ENCODE measurements at places on chromosomes 5 and 9.

DNA sequence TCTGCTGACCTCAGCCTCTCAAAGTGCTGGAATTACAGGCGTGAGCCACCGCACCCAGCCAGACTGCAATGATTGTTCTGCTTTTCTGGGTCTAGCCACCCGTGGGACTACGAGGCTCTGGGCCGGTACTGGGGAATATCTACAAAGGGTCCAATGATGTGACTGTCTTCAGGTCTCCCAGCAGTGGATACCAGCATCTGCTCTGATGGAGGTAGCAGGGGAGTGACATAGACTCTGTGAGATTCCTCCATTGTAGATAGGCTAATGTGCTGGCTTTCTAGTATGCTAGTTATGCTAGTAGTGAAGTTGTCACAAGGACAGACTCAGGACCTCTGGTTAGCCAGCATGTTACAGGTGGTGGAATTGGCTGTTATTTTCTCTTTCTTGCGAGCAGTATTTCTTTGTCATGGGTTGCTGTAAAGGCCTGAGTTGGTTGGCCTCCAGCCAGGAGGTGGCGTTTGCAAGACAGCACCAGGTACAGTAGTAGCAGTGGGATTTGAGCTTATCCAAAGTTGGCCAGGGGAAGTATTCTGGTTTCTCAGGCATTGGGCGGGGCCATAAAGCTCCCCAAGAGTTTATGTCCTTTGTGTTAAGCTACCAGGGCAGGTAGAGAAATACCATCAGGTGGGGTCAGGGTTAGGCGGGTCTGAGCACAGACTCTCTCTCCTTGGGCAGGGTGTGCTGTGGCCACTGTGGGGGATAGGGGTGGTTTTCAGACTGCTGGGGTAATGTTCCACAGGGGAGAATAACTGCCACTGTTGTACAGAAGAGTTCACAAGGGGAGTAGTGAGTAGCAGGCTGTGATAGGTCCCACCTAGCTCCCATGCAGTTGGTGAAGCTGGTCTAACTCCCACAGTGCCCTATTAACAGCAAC lies 105.2 kb downstream of the SGCD start:
- DNase-seq, result no peak

- DNase-seq, result peak; percentile 94
These were observed 365.7 kb downstream of the SPATA31D1 start for GRCh38 chr9:82354279-82354659.

- DNase-seq, result no peak
These were observed 228.8 kb downstream of the FBXL7 start for GRCh38 chr5:15728811-15729210.

DNA sequence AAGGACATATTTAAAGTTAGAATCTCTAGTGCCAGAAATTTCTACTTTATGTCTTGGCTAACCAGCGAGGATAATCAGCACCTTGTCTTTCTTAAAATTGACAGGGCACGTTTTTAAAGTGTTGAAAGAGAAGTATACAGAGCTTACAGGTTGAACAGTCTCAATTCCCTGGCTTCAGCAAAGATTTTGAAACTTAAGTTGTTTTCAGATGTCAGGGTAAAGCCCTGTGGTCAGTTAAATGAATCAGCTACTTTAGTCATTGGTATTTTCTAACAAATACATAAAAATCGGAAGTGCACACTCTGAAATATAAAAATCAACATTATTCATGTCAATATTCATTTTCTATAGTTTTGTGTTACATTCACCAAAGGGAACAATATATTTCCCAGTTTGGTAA lies 29.1 kb downstream of the SNCAIP start:
- DNase-seq, result peak; percentile 6

GRCh38 chr5:120567066-120567465 lies 103.0 kb downstream of the PRR16 start:
- DNase-seq, result no peak

GRCh38 chr9:35669331-35670145 lies 4.2 kb upstream of the CA9 start:
- DNase-seq, result peak; percentile 74

GRCh38 chr9:15553528-15553898 lies 670 bp downstream of the CCDC171 start:
- DNase-seq, result no peak

DNA sequence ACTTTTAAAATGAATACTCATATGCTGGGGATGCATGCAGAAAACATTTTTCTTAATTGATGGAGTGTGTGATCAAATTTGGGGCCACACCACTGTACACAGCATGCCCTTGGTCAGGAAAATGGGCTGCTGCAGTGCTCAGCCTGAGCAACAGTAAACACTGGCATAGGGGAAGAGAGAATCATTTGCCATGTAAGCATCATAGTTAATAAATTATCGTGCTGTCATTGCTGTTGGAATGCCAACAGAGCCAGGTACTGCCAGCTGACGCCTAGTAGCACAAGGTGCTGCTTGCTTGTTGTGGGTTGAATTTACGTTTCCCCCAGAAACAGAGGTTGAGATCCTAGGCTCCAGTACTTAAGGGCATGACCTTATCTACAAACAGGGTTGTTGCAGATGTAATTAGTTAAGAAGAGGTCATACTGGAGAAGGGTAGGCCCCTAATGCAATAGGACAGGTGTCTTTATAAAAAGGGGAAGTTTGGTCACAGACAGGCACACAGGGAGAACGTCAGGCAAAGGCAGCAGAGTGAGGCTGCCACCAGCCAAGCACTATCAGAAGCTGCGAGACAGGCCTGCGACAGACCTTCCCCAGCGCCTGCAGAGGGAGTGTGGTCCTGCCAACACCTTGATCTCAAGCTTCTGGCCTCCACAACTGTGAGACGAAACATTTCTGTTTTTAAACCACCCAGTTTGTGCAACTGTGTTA lies 25.3 kb downstream of the DAP start:
- DNase-seq, result no peak

- peak; percentile 65 for DNase-seq
These were observed 41.4 kb upstream of the DAB2IP start for GRCh38 chr9:121609822-121610637.

DNA sequence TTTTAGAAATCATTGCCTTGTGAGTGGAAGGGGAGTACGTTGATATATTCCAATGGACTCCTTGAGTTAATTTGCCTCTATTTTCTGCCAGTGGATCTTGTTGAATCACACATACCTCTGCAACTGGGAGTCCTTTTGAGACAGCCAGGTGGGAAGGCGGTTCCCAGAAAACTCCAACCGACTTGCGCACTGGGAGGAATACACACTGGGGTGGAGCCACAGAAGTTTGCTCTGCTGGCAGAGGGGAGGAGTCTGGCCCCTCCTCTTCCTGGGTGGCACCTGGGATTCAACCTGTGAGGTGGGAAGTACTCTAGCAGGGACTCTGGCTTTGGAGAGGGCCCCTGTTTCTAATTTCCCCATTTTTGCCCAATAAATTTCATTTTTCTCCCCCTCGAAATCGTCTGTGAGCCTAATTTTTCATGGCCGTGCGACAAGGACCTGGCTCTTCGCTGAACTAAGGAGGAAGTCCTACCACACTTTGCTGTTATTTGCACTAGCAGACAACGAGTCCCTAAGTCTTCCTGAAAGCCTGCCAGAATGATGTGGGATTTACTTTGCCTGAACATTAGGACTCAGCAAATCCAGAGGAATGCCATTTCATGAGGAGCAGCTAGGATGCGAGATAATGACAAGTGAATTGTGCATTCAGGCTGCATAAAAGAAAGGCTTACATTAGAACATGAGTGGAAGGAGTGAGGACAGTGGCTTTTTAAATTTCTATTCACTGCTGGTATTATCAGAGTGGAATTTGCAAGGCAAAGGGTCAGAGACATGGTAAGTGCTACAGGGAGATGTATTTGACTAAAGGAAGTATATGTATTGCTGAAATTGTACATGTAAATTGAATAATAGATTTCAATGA lies 67.2 kb downstream of the PRLR start:
- DNase-seq, result no peak

GRCh38 chr5:135129307-135129706 lies 95.3 kb upstream of the PITX1 start:
- no peak for DNase-seq

DNA sequence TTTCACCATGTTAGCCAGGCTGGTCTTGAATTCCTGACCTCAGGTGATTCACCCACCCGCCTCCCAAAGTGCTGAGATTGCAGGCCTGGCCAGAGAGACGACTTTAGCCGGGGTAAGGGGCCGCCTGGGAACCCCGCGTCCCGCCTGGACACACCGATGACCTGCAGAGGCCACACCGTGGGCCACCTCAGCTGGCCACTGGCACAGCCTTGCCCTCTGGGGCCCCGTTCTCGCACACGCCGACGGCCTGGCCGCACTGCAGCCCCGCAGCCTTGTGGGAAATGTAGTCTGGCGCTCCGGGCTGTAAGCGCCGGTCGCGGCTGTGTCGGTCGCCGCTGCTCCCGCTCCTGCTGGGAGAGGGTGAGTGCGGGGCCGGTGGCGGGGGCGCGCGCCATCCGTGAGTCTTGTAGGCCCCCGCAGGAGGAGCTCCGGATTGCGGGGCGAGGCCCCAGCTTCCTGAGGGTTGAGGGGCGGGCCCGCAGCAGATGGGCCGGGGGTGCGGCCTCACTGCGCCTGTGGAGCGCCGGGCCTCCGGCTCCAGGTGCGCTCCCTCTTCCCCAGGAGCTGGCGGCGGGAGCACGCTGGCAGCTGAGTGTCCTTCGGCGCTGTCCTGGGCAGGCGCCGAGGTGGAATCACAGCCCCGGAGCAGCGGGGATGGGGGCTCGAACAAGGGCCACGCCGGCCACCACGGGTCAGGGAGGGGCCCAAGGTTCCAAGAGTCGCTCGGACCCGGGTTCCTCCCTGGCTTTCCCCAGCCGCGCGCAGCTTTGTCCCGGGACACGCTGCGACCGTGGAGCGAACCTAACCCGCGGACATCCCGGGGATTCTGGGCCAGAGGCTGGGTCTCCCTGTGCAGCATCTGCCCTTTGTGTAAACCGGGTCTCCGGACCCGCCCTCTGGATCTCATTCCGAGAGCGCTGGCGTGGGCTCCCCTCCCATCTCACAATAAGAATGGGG lies at the start of gene ZFP2:
Gene ZFP2, plus strand, starts transcription at position 299 of the 957 bp plus-strand sequence. CDS start 35,401 bp downstream, outside the sequence.
- DNase-seq, result peak; percentile 42

DNA sequence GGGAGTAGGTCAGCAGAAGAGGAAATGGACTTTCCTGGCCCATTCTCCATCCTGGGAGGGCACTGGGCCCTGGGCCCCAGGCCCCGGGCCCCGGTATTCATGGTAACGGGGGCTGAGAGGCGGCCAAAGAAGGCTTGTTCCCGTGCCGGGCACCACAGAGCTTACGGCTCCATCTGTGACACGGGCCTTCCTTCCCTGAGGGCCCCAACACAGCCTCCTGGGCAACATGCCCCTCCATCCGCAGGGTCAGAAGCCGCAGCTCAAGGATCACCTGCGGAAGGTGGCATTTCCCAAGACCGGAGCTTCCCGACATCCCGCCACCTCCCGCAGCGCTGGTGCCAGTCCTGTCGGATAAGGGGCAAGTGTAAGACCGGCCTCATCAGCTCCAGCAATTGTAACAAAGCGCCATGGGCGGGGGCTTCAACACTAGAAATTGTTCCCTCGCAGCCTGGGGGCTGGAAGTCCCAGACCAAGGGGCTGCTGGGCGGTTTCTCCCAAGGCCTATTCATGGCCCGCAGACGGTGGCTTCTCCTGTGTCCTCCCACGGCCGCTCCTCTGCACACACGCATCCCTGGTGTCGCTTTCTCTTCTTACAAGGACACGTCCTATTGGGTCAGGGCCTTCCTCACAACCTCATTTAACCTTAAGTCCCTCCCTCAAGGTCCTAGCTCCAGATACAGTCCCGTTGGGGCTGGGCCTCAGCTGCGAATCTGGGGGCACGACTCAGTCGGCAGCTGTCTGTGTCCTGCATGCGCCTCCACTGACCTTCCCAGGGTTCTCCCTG lies 31.2 kb upstream of the SLC12A7 start:
- DNase-seq, result no peak

GRCh38 chr9:114696814-114697544 lies 15.0 kb upstream of the TEX48 start:
- peak; percentile 53 for DNase-seq

- DNase-seq, result no peak
These were observed 141.4 kb downstream of the SEC61B start for GRCh38 chr9:99363509-99363908.

DNA sequence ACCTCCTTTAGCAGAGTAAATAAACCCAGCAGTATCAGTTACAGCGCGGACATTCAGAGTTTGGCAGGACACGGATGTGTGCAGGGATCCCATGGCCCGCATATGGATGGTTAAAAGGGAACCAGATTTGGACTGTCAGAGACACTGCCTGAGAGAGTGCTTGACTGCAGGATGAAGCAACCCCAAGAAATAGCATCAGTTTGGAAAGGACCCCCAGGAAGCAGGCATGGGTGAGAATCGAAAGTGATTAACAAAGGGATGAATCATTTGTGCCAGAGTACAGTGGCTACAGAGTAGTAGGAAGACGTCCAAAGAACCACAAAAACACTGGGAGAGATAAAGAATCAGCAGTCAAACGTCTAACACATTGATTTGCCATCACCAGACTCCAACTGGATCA lies 5.5 kb downstream of the C7 start:
- DNase-seq, result peak; percentile 89

- DNase-seq, result peak; percentile 18
These were observed 51.7 kb downstream of the CPLANE1 start for GRCh38 chr5:37197340-37198050.

DNA sequence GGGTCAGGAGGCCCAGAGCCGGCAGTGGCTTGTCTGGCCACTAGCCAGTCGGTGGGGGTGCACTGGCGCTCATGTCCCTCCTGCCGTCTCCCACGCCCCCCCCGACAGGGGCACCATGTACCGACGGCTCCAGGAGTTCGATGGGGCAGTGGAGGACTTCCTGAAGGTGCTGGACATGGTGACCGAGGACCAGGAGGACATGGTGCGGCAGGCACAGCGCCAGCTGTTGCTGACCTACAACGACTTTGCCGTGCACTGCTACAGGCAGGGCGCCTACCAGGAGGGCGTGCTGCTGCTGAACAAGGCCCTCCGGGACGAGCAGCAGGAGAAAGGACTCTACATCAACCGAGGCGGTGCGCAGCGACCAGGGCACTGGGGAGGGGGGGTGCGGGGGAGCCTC lies 8.1 kb downstream of the TTC16 start:
- no peak for DNase-seq

GRCh38 chr9:112069318-112070169 lies 105.6 kb downstream of the SUSD1 start:
- peak; percentile 35 for DNase-seq

DNA sequence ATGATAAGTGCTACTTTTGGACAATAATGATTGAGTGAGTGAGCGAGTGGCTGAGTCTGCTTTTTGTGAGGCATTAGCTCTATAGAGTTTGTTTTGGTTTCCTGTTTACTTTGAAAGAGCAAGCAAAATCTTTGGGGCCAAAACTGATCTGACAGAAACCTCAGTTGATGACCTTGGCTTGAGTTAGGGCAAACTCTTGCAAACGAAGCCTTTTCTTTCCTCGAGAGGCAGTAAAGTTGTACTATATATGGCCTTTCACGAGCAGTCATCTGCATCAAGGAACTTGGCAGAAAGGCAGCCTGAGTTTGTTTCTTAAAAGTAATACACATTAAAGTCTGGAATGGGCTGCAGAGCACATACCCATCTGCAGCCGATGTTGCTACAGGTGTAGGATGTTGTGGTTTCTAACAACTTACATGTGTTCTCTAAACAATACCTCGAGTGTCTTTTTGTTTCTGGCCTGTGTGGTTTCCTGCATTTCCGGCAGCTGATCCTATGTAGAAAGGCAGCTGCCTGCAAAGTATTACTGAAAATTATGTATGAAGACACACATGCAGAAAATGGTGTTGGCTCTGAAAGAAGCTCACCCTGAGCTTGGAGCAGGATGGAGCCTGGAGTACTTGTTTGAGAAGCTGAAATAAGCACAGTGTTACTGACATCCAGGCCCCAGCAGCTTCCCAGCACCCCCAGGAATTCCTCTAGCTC lies 60.8 kb downstream of the FOXD1 start:
- no peak for DNase-seq

GRCh38 chr9:99085949-99086948 lies 18.7 kb upstream of the TGFBR1 start:
- peak; percentile 86 for DNase-seq

- DNase-seq, result peak; percentile 96
These were observed 8.7 kb upstream of the SLC2A8 start for GRCh38 chr9:127388037-127388855.

All from fibroblast of mammary gland (primary cell).